ENCODE measurements at places on chromosomes 2 and 18.

DNA sequence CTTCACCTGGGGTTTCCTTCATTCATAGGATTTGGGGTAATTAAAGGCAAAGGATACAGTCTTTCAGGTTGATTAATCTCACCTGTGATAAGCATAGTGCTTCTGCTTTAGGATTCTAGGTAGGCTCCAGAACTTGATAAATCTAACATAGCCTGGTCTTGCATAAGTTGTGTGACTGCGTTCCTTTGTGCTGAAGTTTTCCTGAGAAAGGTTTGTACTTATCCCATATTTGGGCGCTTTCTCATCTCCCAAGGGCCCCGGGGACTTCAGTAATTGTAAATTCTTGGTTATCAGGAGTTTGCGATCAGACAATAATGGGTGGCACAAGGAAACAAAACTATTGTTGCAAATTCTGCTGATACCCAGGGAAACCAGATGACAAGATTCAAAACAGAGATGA is 53.1 kb downstream of the MTCL1 start:
- DNase-seq, result no peak

DNA sequence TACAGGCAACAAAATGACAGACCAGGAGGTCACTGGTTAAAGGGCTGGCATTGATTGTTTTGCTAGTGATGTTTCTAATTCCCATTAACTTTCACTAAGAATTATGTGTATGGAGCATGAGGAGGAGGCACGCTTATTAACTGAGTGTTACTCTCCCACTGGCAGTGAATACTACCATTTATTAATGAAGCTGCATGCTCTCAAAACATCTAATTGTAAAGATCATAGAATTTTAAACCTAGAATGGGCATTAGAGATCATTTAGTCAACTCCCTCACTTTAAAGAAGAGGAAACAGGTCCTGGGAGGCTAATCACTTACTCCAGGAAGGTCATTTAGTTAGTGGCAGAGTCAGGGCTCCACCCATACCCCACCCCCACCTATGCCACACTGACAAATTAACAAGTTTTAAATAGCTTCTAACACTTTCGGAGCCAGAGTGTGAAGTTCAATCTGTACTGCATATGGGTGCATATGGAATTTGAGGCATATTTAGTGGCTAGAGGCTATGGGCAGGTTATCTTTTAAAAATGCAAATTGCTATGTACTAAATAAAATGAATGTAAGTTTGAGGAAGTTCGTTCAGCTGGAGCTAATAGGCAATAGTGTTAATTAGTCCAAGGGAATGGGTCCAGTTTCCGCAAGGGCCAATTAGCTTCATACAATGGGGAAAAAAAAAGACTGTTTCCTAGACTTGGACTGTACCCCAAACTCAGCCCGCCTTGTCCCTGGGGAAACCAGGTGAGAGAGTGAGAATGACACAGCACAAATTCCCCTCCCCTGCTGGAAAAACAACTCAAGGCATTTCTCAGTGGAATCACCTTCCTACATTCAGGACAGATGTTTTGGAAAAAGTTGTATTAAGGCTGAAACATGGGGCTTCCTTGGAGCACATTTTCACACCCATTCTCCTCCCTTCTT is 178.8 kb downstream of the ICOS start:
- DNase-seq, result no peak

- DNase-seq, result no peak
These were observed 10.6 kb downstream of the HTRA2 start for GRCh38 chr2:74540291-74540690.

DNA sequence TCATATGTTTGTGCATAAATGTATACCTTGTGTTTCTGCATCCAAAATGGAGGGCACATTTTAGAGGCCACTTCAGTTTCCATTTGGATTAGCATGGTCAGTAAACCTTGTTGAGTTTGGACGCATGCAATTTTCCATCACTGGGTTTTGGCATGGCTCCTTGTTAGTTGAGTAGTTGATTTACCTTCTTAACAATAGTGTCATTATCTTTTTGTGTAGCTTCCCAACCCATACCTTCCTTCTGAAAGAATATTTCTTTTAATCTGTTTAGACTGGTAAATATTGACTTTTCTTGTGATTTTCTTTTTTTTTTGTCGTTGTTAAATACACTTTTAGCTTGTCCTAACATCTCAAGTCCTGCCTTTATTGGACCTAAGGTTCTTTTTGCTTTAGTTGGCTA is 15.5 kb downstream of the RPIA start:
- no peak for DNase-seq

DNA sequence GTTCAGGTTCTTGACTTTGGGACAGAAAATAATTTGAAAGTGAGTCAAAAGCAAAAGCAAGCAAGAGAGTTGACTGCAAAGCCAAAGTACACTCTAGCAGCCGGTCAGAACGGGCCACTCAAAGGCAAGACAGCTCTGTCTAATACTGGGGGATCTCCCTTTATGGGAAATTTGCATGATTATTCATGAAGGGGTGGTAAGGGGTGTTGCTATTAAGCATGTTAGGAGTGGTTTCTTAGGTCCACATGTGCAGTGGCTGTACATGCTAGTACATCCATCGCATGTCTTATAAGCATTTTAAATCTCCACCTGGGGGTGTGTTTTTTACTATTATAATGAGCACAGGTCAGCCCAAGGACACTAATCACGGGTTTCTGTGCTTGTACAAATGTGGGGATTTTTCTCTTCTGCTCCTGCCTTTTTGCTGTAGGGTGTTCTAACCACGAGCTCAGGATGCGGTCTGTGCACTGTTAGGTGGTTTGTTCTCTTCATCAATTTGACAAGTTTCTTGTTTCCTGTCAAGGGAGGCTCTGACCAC is 60.2 kb upstream of the SPP2 start:
- no peak for DNase-seq

DNA sequence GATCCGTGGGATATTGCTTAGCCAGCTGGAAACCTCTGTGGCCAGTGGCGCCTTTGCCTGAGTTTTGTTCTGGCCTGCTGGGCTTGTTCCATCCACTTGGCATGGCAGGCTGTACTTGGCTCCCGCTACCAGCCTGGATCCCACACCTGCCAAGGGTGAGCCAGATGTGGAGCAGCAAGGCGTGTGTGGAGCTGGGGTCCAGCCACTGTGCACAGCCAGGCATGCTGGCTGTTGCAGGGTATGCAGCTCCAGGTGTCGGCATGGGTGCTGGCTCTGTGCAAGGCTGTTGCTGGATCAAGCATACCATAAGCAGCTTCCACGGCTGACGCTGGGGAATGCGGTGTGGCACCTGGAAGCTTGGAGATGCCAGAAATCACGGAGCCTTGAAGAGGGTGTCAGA is 34.5 kb downstream of the PTPN4 start:
- DNase-seq, result no peak

GRCh38 chr2:173997269-173997668 is 32.1 kb upstream of the SP3 start:
- no peak for DNase-seq

GRCh38 chr2:234978466-234979203 is 26.8 kb downstream of the SH3BP4 start:
- DNase-seq, result no peak

DNA sequence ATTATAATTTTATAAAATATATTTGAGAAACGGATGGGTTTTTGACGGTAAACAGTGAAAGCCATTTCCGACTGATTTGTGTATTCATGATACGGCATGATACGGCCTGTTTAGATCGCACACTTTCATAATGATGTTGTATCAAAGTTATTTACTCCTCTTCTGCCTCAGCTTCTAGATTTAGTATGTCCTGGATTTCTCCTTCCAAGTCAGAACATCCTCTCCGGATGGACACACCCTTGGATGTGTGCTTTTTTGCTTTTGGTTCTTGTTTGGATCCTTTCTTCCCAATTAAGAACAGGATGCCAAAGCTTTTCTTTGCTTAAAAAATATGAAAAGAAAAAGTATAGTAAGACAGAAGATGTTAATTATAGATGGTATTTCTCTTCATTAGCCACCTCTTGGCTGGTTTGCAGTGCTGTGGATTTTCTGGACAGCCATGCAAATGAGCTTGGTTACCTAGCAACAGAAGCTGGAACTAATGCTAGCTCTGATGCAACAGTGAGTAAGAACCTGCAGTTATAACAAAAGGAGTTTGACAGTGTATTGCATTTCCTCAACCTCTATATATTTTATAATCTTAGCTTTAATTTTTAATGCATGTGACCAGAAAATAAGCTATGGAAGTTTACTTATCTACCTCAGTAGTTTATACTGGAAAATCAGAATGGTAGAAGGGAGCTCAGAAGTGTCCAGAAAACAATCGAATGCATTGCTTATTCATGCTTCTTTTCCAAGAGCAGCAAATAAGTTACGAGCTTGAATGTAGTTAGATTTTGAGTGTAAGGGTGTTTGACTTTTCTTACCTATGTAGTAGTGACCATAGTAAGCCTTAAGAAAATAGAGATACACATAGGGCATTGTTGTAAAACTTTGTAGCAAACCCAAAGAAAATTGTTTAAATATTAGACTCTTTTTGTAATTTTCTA is 27.9 kb downstream of the RMND5A start:
- DNase-seq, result peak; percentile 82

GRCh38 chr18:68608851-68609490 is 105.9 kb downstream of the TMX3 start:
- no peak for DNase-seq

- DNase-seq, result no peak
These were observed 449.0 kb upstream of the ID2 start for GRCh38 chr2:8232871-8233270.

GRCh38 chr18:43650426-43650825 is 373.1 kb upstream of the SYT4 start:
- DNase-seq, result no peak

GRCh38 chr18:31970617-31971016 is 27.7 kb upstream of the TRAPPC8 start:
- no peak for DNase-seq

- DNase-seq, result no peak
These were observed 197.5 kb downstream of the PDE1A start for GRCh38 chr2:182229297-182229696.

DNA sequence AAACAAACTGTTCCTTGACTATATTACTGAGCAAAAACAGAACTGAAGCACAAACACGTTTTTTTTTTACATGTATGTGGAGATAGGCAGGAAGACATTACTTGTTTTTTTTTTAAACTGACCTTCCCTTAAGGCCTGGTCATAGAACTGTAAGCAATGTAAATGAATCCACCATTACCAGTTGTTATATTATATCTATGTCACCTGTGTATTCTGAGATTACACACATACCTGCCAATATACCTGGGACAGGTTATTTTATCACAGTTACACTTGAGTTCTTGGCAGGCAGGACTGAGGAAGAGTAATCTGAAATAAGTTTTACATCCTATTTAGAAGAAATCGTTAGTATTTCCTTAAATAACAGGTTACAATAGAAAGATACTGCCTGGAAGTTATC is 155.3 kb downstream of the BAZ2B start:
- no peak for DNase-seq

DNA sequence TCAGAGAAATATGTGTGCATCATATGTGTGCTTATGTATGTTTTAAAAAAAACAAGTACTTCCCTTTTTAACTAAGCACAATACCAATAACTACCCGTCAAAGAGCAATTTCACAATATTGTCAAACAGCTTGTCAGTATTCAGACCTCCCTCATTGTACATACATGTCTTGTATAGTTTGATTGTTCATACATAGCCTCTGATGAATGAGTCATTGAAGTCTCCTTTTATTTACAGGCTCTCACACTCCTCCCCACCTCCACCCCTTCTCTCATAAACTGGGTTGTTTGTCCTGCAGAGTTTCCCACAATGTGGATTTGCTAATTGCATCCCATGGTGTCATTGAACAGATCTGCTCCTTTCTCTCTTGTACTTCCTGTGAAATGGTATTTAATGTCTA is 132.8 kb upstream of the L3MBTL4 start:
- DNase-seq, result no peak

- DNase-seq, result no peak
These were observed 82.4 kb downstream of the ACAA2 start for GRCh38 chr18:49730951-49731391.

- DNase-seq, result no peak
These were observed 600.3 kb downstream of the CCDC85A start for GRCh38 chr2:56784046-56784445.

GRCh38 chr2:206800506-206801417 is 35.4 kb downstream of the FASTKD2 start:
- DNase-seq, result peak; percentile 58

- no peak for DNase-seq
These were observed 98.7 kb downstream of the PLEKHA3 start for GRCh38 chr2:178579006-178579405.

- no peak for DNase-seq
These were observed 22.9 kb downstream of the POLR1A start for GRCh38 chr2:86082756-86083155.

GRCh38 chr2:241378816-241379215 is 22.7 kb downstream of the FARP2 start:
- no peak for DNase-seq

- DNase-seq, result no peak
These were observed 30.9 kb downstream of the RALBP1 start for GRCh38 chr18:9506046-9506792.

- peak; percentile 76 for DNase-seq
These were observed 72.7 kb upstream of the UBE2E3 start for GRCh38 chr2:180907731-180908130.

- no peak for DNase-seq
These were observed 235.2 kb downstream of the LDLRAD4 start for GRCh38 chr18:13453714-13454113.

- DNase-seq, result no peak
These were observed 162.2 kb upstream of the HNMT start for GRCh38 chr2:137802038-137802437.

DNA sequence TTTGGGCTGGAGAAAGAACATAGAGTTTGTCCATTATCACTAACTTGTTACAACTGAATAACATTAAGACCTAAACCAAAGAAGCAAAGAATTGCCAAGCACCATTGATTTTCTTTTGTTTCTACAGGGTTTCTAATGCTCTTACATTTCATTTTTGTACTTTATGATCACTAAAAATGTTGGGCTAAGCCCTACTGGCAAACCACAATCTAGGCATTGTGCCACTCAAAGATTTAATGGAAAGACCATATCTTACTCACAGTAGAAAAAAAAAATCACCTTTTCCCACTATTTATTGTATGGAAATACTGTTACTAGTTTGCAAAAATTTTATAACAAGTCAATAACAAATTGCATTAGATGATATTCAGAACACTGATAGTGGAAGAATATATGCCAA is 447.4 kb upstream of the PKDCC start:
- no peak for DNase-seq

Measured in fibroblast of skin of left quadriceps (primary cell).